ENCODE measurements at places on chromosomes 5 and 9.

DNA sequence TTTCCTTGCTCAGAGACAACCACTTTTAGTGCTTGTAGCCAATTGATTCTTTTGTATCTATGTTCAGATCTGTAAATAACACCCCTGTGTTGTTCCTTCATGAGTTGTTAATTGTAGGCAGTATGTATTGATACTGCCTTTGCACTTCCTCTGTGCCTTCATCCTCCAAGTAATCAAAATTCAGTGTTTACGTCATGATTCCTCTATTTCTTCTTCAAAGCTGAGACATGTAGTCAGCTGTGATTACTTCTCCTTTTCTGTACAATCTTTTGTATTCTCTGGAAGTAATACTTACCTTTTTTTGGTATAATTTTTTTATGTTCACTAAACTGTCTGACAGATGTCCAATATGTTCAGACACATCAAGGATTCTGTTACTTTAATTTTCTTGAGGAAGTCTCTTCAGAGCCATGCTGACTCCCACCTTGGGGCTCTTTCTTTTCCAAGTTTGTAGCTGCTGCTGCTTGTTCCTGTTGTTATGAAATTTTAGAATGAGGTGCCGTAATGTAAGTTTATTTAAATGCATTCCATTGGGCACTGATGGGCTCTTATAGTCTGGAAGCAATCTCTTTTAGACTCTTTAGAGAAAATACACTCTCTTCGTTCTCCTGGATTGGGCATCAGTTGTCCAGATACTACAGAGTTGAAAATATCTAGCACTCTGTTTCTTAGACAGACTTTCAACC lies 30.5 kb upstream of the LRRC70 start:
- no peak for DNase-seq

GRCh38 chr9:21994556-21995005 lies at the start of gene CDKN2B-AS1:
Gene CDKN2B-AS1 (plus strand): TSS chr9:21994791.
- no peak for DNase-seq

GRCh38 chr5:1753490-1753889 lies 46.1 kb downstream of the MRPL36 start:
- DNase-seq = no peak

DNA sequence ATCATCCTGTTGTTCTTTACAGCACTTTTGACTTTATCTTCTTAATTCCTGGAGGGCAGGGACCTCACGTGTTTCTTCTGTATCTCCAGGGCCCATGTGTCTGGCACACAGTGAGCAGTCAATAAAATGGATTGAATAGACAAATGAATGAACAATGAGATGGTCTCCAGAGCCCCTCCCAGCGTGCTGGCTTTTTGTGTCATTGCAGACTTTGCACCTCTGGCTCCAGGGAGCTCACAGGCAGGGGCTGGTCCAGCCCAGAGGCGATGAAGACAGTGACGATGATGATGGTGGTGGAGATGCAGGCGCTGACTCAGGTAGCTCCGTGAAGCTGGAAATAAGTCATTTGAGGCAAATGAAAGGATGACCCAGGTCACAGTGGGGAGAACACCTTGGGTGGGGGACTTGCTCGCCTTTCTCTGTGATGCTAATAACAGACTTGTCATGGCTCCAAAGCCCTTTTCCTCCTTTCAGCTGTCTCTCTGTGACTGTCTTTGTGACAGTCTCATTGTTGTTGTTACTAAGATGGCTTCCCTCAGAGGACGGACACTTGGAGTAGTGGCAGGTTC lies 30.4 kb upstream of the FABP6 start:
- DNase-seq = no peak

DNA sequence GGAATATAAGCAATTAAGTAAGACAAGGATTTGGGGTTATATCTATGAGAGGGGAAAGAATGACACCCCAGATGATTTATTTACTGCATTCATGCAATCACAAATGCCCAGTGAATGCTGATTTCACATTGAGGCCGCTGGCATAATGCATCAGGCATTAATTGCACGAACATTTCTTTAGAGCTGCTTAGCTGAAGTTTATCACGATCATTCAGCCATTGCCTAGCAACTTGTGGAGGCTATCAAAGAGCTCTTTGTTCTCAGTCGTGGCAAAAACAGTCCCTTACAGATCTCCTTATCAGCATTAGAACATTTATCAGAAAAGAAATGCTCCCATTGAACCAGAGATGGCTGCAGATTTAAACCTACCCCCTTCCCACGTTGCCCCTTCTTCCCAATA lies 88.7 kb upstream of the PRRC1 start:
- DNase-seq = no peak

GRCh38 chr5:158502686-158503085 lies 597.0 kb downstream of the EBF1 start:
- no peak for DNase-seq
